Stimulated activated CD4-positive, alpha-beta T cell treated with anti-CD3 and anti-CD28 coated beads, Interleukin-12 subunit alpha, Interleukin-12 subunit beta, amount 100 ng/mL, for 24 hours (primary cell): ENCODE measurements at places on chromosomes 11 and 22.

GRCh38 chr22:37228106-37229011, 15.7 kb downstream of the RAC2 start:
- no peak for DNase-seq

DNA sequence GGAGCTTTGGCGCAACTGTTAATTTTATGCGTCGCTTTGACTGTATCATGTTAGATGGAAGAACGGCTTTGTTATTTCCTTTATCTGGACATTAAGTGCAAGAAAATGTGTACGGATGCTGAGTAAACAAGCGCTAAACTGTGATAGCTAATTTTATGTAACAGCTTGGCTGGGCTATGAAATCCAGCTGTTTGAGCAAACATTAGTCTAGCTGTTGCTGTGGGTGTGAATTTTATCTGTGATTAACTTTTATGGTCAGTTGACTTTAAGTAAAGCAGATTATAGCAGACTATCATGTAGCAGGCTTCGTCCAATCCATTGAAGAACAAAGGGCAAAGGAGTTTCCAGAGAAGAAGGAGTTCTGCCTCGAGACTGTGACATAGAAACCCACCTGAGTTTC, 14.0 kb downstream of the OR8A1 start:
- DNase-seq: no peak

- no peak for DNase-seq
Measured at GRCh38 chr22:50674606-50675552, 2.3 kb downstream of the SHANK3 start.

- DNase-seq: no peak
Measured at GRCh38 chr11:111871693-111872161, 346 bp upstream of the ALG9 start.

DNA sequence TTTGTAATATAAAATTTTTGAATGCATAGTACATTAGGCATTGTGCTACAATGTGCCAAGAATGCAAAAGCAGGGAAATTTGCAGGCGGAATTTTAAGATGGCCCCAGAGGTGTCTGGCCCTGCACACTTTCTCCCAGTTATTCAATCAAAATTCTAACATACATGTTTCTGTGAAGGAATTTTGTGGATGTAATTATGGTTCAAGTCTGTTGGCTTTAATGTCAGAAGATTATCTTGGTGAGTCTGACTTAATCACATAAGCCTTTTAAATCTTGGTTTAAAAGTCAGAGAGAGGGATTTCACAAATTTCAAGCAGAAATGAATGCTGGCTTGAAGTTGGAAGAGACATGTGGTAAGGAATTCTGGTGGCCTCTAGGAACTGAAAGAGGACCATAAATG, 423.4 kb upstream of the CCDC179 start:
- no peak for DNase-seq
